ENCODE measurements at places on chromosomes 4 and X. TPM values are rescaled to one million over a fixed set of nuclear protein-coding genes. Genes with fewer than 3 reads are reported as not detected.

RAB33A gene
- total RNA-seq = 4.3 TPM

HSFX1 gene
- total RNA-seq = 1.00 TPM

EGF gene
- total RNA-seq = 1.3 TPM

IL9R gene
- total RNA-seq = under 0.01 TPM

ARHGAP24 gene
- total RNA-seq = 48.9 TPM

LPAR4 gene
- total RNA-seq = 0.12 TPM

GPR34 gene
- total RNA-seq = not detected

BMX gene
- 0.11 TPM for total RNA-seq

SRPX gene
- 154 TPM for total RNA-seq
